Naive thymus-derived CD4-positive, alpha-beta T cell (primary cell): ENCODE measurements at places on chromosomes 5 and 9.
A peak's percentile ranks its signal among the peaks of the same experiment; 100 is the strongest.

DNA sequence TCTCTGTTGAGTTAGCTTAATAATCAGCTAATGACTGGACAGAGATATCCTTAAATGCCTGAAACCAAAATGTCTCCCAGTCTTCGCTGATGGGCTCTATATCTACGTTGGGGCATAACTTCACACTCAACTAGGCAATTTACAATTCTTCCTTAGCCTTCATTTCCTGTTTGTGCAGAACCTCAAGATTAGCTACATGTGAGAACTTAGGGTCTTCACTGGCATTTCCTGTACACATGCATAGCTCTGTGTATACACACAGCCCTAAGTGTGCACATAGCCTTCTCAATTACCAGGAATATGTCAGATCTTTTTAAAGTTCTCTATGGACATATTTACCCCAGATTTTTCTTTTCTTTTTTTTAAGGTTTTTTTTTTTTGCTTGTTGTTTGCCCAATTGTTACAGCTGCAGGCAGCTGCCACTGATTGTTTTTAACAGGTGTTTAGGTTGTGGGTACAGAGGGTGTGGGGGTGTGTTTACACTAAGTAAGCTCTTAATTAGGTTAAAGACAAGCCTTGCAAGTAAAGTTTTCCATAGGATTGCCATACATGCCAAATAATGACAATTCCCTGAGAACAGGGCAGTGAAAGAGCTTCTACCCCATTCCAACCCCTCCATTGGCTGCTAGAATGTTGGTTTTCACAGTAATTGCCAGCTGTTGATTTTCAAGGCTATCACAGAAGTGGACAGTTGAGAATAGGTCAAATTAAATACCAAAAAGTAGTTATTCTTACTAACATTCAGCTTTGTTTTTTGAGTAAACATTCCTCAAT is 441.0 kb downstream of the TLE4 start:
- no peak for DNase-seq
- H3K4me3 ChIP-seq: no peak overlapping the region
- no peaks in the 10 kb centered on the region for H3K36me3 ChIP-seq
- H3K27me3 ChIP-seq: no peaks in the 10 kb centered on the region

DNA sequence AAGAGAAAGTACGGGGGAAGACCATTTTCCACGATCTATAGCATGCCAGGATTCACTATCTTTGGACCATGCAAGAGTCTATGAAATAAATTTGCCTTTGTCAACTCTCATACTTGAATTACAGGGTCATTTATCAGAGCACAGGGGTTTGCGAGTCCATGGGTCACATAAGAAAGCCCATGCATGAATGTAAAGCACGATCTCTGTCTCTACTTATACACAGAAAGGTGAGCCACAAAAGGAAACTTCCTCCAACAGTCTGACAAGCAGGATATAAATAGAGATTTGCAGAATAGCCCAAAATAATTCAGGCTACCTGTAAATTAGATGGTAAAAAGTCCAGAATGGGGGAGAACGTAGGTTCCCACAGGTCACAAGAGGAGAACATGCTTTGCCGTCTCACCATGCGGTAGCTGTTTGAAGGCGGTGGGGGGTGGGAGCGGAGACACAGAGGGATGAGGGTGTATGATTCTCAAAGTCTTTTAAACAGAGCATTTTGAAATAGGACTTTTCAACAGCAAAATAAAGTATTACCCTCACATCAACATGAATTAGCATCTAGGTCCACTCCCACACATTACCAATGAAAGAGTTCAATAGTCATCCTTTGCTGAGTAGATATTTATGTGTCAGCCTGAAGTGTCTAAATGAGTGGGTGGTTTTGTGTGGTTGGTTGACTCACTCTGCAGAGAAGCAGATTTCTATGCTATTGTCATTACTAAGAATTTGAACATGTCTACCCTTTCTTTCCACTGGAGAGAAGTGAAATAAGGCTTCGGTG is 279.7 kb downstream of the EBF1 start:
- H3K4me1 ChIP-seq: no peaks in the 10 kb centered on the region
- H3K36me3 ChIP-seq: no peaks in the 10 kb centered on the region
- no peaks in the 10 kb centered on the region for H3K27me3 ChIP-seq
- DNase-seq: no peak
- H3K4me3 ChIP-seq: no peak overlapping the region
- no peak overlapping the region for H3K27ac ChIP-seq

GRCh38 chr5:153130296-153130695 is 360.2 kb upstream of the GRIA1 start:
- H3K4me1 ChIP-seq: no peaks in the 10 kb centered on the region
- no peak for DNase-seq
- H3K36me3 ChIP-seq: no peaks in the 10 kb centered on the region
- H3K27me3 ChIP-seq: no peaks in the 10 kb centered on the region

DNA sequence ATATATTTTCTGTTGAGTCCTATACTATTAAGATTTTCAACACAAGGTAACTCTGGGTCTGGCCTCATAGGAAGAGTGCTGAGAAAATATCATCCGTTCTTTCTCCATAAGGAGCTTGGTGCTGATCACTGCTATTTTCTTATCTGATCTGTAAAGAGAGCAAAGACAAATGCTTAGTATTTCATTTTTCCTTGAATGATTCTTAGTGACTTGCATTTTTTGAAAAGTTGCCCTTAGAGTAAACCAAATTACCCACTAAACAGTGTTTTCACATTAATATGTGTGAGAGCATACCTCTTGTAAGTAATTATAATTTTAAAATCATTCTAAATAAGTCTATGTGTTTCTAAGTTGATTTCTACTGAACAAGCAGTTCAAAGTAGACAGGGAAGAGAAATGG is 121.3 kb upstream of the CTSV start:
- no peak overlapping the region for H3K27ac ChIP-seq
- H3K4me1 ChIP-seq: no peaks in the 10 kb centered on the region
- H3K4me3 ChIP-seq: no peak overlapping the region
- DNase-seq: no peak

DNA sequence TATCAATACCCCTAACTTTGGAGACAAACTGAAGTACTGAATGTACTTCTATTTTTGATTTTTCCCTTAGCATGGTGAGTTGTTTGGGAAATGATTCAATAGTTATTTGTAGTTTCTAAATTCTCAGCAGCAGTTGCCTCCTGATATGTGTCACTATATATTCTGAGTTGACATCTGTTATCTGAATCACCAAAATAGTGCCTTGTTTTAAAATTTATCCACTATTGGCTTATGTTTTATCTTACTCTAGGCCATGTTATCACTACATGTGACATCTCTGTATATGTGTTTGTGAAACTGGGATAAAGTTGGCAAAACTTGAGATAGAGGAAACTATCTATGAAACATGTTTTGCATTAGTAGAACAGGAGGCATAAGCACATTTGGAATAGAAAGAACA is 317.6 kb downstream of the TLE4 start:
- H3K4me1 ChIP-seq: peaks cover 11% of the 10 kb centered on the region
- no peak overlapping the region for H3K4me3 ChIP-seq
- no peaks in the 10 kb centered on the region for H3K36me3 ChIP-seq

GRCh38 chr5:21765406-21765805 is 1087.7 kb downstream of the CDH12 start:
- H3K27ac ChIP-seq: no peak overlapping the region
- H3K36me3 ChIP-seq: no peaks in the 10 kb centered on the region
- H3K4me1 ChIP-seq: no peaks in the 10 kb centered on the region
- H3K27me3 ChIP-seq: no peaks in the 10 kb centered on the region

DNA sequence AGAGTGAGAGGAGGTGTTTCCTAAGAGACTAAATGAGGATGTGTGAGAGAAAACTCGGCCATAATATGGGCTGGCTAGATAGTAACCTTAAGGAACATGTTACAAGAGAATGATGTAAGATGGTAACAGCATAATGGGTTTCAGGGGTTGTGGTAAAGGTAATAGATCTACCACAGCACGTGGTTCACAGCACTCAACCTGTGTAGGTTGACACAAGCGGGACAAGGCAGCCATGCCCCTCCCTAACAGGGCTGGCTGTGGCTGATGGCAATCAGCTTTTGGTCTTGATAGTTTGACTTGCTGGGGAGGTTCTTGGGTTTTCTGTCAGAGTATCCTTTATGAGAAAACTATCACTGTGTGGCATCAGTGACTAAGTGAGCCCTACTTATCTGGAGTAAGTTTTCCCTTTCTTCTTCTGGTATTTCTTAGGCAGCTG is 138.6 kb downstream of the TRIO start:
- H3K4me3 ChIP-seq: no peak overlapping the region
- H3K27ac ChIP-seq: no peak overlapping the region
- no peaks in the 10 kb centered on the region for H3K4me1 ChIP-seq
- no peak for DNase-seq
- no peaks in the 10 kb centered on the region for H3K27me3 ChIP-seq
- no peaks in the 10 kb centered on the region for H3K36me3 ChIP-seq

DNA sequence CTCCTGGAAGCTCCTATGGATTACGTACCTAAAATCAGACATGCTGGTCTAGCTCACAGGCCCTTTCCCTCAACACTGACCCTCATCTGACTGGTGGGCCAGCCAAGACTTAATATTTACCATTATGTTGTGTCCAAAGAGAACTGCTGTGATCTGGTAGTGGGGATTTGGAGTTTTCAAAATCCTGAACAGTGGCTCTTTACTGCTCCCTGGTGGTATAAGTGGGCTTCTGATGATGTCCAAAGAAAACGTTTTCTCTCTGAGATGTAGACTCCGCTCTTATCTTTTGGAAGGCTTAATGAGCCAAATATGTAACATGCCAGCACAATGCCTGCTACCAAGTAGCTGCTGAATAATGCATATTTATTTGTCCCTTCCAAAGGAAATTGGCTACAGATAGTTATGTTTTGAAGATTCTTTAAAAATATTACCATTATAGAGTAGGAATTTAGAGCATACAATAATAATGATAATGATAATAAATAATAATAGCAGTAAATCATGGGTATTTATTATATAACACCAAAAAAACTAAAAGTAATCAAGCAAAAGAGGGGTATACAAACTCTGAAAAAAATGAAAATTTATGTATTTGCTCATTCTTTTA is 406.6 kb upstream of the TNC start:
- H3K36me3 ChIP-seq: no peaks in the 10 kb centered on the region
- H3K4me1 ChIP-seq: no peaks in the 10 kb centered on the region
- no peak overlapping the region for H3K4me3 ChIP-seq
- H3K27me3 ChIP-seq: no peaks in the 10 kb centered on the region

GRCh38 chr5:68268852-68269130 is 53.2 kb downstream of the PIK3R1 start:
- H3K27me3 ChIP-seq: no peaks in the 10 kb centered on the region
- peak overlapping the region; percentile 20 for H3K4me3 ChIP-seq
- H3K27ac ChIP-seq: peak overlapping the region; percentile 4
- no peak for DNase-seq

- no peaks in the 10 kb centered on the region for H3K36me3 ChIP-seq
- no peaks in the 10 kb centered on the region for H3K27me3 ChIP-seq
- no peak overlapping the region for H3K4me3 ChIP-seq
- no peaks in the 10 kb centered on the region for H3K4me1 ChIP-seq
- DNase-seq: no peak
- no peak overlapping the region for H3K27ac ChIP-seq
These were observed 13.0 kb downstream of the APBA1 start for GRCh38 chr9:69658987-69659675.

GRCh38 chr9:28607843-28608242 is 1034.6 kb upstream of the C9orf72 start:
- no peaks in the 10 kb centered on the region for H3K27me3 ChIP-seq
- H3K4me1 ChIP-seq: no peaks in the 10 kb centered on the region
- no peaks in the 10 kb centered on the region for H3K36me3 ChIP-seq

DNA sequence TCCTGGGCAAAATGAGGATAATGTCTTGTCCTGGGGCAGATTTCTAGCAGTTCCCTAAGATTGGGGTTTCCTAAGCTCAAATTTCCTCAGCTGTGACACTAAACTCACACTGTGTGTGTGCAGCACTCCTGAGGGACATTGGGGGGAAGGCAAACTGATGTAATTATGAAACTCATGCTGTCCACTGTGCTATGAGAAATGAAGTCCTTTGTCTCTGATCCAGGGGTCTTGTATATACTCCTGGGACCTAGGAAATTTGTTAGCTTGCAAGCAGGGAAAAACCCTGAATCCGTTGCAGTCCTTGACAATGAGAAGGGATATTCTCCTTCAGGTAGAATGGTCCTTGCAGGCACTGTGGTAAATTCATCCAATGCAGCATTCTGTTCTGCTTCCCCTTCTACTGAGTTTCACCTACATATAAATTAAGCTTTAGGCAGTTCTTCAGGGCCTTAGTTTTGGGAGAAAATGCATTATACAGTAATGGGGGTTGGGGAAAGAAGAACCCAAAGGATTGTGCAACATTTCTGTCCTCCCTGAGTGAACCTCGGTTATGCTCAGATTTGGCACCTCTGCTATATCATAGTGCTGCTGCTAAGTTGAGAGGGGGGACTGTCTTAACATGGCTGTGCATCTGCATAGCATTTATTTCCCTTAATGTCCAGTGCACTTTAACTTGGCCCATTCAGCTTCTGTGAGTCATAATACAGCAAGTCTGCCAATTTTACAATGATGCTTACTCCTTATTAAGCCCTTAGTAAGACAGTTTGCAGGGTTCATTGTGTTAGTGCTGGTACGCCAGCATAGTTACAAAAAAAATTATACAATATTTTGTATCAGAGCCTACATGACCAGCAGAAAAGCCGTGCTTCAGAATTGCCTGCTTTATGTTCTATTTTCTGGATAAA is 80.2 kb downstream of the PJA2 start:
- no peaks in the 10 kb centered on the region for H3K27me3 ChIP-seq
- H3K4me3 ChIP-seq: no peak overlapping the region
- H3K4me1 ChIP-seq: no peaks in the 10 kb centered on the region
- no peaks in the 10 kb centered on the region for H3K36me3 ChIP-seq

DNA sequence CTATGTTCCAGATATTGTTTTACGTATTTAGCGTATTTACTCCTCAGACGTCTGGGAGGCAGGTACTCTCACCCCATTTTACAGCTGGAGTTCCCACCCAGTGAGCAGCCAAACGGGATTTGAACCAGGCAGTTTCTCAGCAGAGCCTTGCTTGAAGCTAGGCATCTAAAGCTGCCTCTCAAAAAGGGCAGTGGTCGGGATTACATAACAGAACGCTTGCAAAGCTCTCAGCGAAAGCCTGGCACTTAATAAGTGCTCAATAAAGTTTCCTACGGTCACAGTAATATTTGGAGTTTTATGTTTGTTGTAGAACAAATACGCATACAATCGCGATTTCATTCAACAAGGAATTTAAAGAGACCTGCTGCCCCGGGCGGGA is 286 bp upstream of the BSPRY start:
- peak overlapping the region; percentile 13 for H3K4me3 ChIP-seq
- no peak for DNase-seq
- H3K27me3 ChIP-seq: peaks cover 3% of the 10 kb centered on the region

DNA sequence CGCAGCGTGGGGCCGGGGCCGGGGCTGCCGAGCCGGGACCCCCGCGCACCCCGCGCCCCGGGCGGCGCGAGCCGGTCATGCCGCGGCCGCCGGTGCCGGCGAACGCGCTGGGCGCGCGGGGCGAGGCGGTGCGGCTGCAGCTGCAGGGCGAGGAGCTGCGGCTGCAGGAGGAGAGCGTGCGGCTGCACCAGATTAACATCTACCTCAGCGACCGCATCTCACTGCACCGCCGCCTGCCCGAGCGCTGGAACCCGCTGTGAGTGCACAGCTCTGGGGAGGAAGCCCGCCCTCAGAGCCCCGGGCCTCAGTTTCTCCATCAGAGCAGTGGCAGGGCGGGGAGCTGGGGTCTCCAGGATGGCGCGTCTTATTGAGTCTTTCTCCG is 335 bp downstream of the GALNT12 start:
- H3K4me3 ChIP-seq: peak overlapping the region; percentile 56
- DNase-seq: no peak
- H3K4me1 ChIP-seq: peaks cover 11% of the 10 kb centered on the region
- H3K36me3 ChIP-seq: no peaks in the 10 kb centered on the region
- no peaks in the 10 kb centered on the region for H3K27me3 ChIP-seq

GRCh38 chr5:120678279-120678678 is 214.2 kb downstream of the PRR16 start:
- DNase-seq: no peak
- H3K4me1 ChIP-seq: no peaks in the 10 kb centered on the region

- no peaks in the 10 kb centered on the region for H3K36me3 ChIP-seq
- no peak for DNase-seq
- no peaks in the 10 kb centered on the region for H3K27me3 ChIP-seq
- no peak overlapping the region for H3K4me3 ChIP-seq
These were observed 526.0 kb downstream of the MTRR start for GRCh38 chr5:8394965-8395364.
